Fibroblast of the conjunctiva (primary cell): ENCODE measurements at places on chromosomes 4 and X.

DNA sequence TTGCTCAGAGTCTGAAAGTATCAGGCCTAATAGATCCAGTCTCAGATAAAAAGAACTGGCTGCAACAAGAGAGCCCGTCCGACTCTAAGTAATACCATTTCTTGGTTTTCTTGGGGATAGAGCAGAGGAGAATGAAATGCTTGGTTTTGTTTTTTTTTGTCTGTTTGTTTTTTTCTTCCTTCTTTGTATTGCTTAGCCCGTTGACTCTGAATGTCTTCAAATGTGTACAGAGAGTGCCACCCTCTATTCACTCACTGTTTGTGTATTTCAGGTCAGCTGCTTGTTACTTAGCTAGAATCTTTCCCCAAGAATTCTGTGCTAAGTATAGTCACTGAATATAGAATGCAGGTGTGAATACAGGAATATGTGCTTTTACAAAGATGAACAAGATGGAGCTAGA lies 5.7 kb upstream of the TMEM156 start:
- DNase-seq: no peak

DNA sequence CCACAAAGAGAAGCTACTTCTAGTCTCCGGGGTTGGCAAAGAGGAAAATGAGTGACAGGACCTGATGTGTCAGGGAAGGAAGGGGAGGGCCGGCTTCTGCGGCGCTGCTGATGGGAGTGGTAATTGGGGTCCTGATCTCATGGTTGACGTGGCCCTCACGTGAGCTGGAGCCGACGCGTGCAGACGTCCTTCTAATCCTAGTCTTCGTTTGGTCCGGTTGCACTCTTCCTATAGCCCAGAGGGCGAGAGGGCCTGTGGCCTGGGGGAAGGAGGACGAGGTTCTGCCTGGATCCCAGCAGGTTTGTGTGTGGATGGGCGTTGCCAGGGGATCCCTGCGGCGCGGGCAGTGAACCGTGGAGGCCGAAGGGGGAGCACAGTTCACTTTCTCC lies at the start of gene ARMCX1:
Gene ARMCX1 (plus strand): TSS at position 186 of the 389 bp plus-strand sequence. CDS start 2,384 bp downstream, outside the sequence.
- DNase-seq: peak; percentile 71

- DNase-seq: no peak
Observed at GRCh38 chr4:3226467-3226866, 22.5 kb upstream of the MSANTD1 start.

DNA sequence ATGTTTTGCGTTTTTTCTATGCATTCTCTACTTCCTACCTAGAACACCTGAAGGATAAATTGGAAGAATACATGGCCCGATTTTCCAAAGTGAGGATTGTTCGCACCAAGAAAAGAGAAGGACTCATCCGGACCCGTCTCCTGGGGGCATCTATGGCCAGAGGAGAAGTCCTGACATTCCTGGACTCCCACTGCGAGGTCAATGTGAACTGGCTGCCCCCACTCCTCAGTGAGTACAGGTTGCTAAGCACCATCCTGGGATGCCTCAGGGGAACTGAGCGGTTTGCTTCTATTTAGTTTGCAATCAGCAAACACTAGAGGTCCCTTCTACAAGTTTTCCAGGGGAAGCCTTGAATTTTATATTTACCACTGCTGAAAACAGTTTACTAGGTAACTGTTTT lies 359.3 kb upstream of the GALNT7 start:
- no peak for DNase-seq

DNA sequence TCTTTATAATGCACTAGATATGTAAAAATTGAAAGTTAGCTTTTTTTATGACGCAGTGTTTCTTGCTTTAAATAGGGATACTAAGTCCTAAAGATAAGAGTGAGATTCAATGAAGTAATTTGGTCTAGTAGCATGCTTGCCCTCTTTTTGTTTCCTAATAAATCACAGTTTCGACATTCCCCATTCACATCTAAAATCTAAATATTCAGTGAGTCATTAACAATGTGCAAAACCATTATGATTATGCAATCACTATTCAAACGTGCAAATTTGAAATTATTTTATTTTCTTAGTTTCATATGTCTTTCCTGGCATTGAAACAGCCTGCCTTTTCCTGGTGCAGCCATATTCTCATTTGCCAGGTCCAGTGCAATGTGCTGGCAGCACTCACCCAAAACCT lies 1350.5 kb upstream of the PABPC4L start:
- no peak for DNase-seq

DNA sequence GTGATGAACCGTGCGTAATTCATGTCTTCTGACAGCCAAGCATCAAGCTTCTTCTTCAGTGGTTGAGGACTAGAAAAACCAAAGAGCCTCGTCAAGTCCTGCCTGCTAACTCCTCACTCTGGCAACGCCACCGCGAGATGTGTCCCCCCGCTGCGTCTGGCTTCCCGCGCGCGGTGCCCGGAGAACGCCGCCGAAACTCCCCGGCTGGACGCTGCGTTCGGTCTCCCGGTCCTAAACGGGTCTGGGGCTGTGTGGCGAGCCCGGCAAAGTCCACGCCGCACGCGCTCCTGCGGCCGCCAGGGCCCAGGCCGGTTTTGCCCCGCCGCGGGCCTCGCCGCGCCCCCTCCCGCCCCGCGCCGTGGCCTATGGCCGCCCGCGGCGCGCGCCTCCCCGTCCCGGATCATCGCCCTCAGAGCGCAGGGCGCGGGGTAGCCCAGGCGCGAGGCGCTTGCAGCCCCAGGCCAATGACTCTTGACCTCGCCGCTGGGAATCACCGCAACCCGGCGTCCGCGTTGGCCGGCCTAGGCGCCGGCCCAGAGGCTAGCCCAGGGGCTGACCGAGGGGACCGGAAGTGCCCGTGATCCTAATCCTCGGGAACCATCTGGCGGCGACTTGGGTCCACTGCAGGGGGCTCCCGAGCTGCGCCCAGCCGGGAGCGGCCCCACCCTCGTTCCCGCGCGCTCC lies at the start of gene AADAT:
Gene AADAT (minus strand): TSS at position 289 of the 684 bp plus-strand sequence. CDS start 266 bp downstream, at position 23.
- peak; percentile 51 for DNase-seq

GRCh38 chrX:11484290-11484689 lies 181.4 kb downstream of the ARHGAP6 start:
- DNase-seq: no peak
